RWPE1 (cell line): ENCODE measurements at places on chromosomes 4 and X.

- no peak for DNase-seq
Measured at GRCh38 chrX:124341396-124342132, 4.8 kb upstream of the SH2D1A start.

GRCh38 chrX:38055170-38055847, 49.0 kb downstream of the SYTL5 start:
- DNase-seq: no peak

GRCh38 chr4:107825072-107825824, 516 bp downstream of the SGMS2 start:
- peak; percentile 62 for DNase-seq

- DNase-seq: no peak
Measured at GRCh38 chr4:26130841-26131432, 189.9 kb upstream of the RBPJ start.

GRCh38 chr4:7610022-7610670, 175.4 kb upstream of the PSAPL1 start:
- DNase-seq: no peak

DNA sequence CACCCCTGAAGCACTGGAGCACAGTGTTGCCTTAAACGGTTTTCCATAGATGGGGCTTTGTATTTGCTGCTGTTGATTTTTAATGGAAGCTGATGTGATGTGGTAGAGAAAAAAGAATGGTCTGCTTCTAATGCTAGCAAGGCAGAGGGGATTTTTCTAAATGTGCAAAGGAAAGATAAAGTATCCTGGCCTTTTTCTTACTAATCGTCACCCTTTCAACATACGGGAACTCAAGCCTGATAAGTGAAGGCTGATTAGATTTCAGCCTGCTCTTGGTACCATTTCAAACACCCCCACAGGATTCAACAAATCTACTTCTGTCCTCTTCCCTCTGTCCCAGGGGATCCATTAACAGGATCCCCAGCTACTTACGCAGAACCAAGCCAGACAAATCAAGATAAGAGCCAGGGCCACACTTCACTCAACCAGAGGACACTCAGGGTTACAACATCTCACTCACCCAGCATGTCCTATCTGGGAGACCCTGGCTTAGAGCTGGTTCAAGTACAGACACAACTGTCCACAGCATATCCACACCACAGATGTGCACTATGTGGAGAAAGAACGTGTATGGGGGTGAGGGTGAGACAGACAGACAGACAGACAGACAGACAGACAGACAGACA, 180.0 kb downstream of the SH3KBP1 start:
- no peak for DNase-seq

DNA sequence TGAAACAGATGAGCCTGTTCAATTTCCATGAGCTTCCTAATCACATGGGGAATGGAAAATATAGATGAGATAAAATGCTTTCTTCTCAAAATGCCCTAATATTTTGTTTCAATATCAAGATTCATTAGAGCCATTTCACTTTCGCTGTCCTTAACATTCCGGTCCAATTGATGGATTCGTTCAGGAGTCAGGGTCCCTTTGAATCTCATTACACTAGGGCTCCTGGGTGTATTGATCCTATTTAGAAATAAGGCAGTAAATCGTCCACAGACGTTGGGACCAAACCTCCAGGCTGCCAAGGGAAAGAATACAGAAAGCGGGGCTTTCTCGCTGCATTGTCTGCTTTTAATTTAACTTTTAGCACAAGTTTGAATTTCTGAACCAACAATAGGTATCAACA, 20.6 kb upstream of the CRMP1 start:
- no peak for DNase-seq

DNA sequence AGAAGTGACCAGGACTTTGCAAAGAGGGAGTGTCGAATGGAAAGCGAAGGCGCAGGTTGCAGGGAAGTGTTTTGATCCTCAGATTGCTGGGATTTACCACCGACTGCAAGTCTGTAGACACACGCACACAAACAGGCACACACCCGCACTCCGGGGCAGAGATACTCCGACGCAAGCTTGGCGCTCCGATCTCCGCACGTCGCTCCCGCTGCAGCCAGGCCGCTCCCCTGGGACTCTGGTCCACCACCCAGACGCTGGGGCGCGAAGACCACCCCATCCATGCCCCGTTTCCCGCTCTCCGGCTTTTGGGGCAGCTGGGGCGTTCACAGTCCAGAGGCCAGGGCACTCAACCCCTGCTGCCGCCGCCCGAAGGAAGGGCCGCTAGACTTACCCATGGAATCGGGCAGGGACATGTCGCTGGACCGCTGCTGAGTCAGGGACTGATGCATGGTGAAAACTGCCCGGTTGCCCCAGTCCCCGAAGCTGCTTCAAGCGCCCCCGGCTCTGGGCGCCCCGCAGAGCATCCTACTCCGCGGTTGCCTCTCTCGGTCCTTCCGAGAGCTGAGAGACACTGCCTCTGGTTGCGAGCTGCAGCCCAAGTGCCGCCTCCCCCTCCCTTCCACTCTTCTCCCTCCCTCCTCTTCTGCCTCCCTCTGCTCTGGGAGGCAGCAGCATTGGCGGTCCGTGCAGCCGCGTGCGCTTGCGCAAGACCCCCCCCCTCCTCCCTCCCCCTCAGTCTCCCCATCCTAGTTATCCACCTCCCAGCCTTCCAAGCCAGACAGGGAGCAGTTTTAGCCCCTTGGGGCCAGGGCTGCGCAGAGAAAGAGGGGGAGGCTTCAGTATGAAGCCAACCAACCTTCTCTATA, at the start of gene TMEM255A:
Gene TMEM255A, minus strand, starts transcription at position 601 of the 866 bp plus-strand sequence. Its CDS starts 152 bp downstream, at position 449.
- no peak for DNase-seq
